Kidney tubule cell (primary cell): ENCODE measurements at places on chromosomes 5 and 9.

DNA sequence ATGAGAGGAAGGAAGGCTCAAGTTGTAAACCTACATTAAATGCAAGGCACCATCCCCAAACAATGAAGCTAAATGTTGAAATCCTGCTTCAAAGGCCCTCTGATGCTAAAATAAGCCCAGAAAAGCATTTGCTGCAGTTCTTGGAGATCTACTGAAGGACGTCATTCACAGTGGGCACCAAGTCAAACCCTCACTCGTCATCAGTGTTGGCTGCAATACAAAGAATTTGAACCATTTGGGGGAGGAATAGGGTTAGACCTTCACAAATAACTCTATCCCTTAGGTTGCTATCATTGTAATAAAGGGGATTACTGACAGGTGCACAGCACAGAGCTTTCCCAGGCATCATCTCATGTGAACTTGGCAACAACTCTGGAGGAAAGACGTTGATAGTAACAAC, 9.3 kb upstream of the MEGF9 start:
- DNase-seq: no peak

DNA sequence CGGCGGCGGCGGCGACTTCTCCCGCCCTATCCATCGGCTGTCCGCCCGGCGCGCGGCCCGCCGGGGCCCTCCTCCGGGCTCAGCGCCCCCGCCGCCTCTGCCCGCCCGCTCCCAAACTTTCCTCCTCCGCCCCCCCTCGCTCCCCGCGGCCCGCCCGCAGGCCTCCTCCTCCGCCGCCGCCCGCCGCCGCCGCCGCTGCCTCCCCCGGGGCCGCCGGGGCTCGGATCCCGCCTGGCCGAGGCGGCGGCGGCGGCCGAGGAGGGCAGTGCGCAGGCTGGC, 460 bp upstream of the PBX3 start:
- no peak for DNase-seq

DNA sequence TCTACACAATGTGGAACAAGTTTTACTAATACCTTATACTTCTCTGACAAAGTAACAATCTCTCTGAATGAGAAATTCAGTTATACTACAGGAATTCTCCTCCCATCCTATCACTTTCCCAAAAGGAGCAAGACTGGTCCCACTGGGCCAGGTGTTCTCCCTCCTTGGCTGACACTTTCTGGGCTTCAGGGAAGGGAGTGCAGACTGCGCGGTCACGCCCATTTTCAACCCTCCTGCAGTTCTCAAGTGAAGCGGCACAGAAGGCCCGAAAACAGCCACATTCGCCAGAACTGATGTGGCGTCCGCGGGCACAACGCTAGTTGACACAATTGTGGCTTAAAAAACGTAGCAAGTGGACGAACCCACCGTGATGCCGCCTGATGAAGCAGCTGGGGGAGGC, 603 bp downstream of the SAXO1 start:
- no peak for DNase-seq

DNA sequence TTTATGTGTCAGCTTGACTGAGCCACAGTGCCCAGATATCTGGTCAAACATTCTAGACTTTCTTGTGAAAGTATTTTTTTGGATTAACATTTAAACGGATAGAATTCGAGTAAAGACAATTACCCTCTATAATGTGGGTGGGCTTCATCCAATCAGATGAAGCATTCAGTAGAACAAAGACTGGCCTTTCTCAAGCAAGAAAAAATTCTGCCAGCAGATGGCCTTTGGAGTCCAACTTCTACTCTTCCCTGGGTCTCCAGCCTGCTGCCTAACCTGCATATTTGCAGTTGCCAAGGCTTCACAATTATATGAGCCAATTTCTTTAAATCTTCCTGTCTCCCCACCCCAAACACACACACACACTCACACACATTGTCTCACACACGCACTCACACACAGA, 86.4 kb downstream of the MED10 start:
- peak; percentile 21 for DNase-seq

DNA sequence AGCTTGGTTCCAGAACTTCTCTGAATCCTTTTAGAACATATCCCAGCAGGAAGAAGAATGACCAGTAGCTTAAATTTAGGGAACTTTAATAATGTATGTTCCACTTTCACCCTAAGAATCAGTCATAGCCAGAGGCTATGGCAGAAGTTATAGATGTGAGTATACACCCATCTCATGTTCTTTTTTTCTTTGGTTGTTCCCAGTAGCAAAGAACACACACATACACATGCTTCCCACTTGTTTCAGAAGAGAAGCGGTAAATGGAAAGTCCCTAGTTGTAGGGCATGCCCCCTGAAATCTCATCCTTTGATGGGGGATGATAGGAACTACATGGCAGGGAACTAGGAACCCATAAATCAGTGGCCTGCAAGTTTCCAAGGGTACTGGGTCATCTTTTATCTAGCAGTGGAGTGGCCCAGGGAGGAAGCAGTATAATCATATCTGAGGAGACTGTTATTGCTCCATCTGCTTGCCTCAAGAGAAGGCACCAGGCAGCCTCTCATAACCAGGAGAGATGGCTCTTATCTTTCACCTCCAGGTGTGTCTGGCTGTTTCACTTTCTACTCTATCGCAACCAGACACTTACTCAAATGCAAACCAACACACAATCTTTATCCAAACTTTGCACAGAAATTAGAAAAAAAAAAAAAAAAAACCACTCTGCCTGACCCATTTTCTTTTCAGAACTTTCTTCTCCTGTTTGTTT, 109.5 kb downstream of the SNCAIP start:
- DNase-seq: no peak

DNA sequence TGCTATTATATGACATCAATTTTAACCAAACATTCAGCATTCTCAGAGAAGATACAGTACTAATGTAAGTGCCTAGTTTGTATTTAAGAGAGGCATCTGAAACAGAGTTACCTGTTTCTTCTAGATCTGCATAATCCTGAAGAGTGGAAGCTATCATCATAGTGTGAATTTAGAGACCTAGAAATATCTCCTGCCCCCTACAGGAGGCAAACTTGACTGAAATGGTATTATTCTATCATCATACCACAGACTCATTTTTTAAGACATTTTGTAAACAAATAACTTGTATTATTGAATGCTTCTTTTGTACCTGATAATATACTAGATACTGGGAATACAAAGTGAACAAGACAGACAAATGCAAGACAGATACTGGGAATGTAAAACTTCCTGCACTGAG, 216.8 kb upstream of the RPS23 start:
- DNase-seq: peak; percentile 2

GRCh38 chr5:55568654-55569512, 34.1 kb upstream of the PLPP1 start:
- no peak for DNase-seq

- DNase-seq: no peak
Measured at GRCh38 chr9:129875181-129875611, 39.9 kb downstream of the USP20 start.

DNA sequence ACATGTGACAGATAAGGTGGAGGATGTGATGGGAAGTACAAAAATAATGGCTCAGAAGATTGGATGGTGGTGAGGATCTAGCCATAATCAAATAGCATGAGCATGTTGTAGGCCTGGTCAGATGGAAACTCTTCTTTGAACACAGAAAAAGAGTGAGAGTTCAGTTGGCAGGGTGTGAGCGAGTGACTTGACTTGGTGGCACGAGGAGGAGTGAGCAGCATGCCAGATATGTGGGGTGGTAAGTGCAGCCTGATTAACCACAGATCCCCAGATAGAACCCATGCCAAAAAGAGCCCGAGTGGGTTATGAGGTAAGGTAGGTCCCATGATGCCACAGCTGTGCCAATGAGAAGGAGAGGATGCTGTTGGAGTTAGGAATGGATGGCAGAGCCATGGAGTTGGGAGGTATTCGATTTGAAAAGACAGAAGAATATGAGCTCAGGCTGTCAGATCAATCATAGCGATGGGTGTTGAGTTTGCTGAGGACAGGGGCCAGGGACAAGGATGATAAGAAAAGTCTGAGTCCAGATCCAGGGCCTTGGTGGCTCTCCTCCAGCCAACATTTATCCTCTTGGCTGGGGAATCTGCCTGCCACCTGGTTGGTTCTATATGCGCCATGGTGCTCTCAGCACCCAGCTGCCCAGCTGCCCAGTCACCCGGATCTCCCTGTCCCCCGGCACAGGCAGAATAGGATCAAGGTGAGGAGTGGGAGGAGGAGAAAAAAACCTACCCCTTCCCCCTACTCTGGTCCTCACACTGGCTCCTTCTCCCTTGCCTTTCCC, 16.5 kb downstream of the GARNL3 start:
- DNase-seq: no peak

DNA sequence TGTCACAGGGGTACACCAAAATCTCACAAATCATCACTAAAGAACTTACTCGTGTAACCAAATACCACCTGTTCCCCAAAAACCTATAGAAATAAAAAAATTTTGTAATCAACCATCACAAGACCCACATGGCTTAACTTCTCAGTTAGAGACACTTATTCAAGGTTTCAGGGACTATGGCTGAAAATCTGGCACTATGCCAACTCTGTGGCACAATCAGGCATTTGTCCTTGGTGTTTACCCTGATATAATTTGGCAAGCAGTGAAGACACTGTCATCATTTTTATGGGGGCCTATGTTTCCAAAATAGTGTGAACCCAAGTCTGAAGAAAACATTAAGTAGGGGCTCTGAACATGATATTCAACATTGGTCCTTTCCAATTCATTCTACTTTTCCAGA, 59.0 kb downstream of the ZNF622 start:
- no peak for DNase-seq

GRCh38 chr5:177131352-177132135, 2.0 kb upstream of the NSD1 start:
- no peak for DNase-seq

- peak; percentile 57 for DNase-seq
Measured at GRCh38 chr9:38088006-38088925, 19.2 kb upstream of the SHB start.

DNA sequence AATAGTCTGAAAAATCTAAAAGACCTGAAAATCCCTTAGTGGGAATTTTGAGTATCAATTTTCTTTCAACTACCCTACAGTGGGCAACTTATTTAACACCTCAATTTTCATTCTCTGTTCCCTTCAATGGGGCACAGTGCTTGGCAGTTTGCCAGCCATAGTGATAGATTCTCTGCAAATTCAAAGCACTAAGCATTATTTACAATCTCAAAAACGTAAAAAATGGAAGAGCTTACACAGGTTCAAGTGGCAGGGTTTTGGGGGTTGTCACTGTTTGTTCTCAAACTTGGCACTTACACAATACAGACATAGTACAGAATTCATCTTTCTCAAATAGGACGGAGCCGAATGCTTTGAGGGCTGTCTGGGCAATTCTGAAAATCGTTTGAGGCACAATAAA, 515.0 kb downstream of the EFNA5 start:
- no peak for DNase-seq

- DNase-seq: no peak
Measured at GRCh38 chr5:6436715-6437331, 11.8 kb upstream of the UBE2QL1 start.

DNA sequence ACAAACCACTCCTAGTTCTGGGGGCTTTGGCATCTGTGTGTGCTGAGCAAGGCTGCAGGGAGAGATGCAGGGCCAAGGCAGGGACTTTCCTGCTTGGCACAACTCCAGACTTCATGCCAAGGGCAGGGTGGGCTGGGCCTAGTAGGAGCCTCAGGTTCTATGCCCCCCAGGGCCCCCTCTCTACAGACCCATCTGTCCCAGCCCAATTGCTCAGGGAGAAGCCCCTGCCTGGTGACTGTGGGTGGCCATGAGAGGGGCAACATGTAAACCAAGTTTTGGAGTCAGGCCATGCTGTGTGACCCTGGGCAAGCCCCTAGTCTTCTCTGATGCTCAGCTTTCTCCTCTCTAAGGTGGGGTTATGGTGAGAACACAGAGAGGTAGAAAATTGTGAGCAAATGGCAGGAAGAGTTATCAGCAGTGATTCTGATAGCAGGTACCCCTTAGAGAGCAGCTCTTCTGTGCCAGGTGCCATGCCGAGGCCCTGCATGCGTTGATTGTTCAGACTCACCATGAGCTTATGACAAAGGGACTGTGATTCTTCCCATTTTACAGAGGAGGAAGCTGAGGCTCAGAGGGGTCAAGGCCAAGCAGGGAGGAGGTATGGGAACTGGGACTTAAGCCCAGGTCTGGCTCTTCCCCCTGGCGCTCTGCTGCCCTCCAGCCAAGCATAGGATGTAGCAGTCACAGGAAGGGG, 5.2 kb downstream of the OLFML2A start:
- DNase-seq: no peak

- peak; percentile 49 for DNase-seq
Measured at GRCh38 chr9:85200726-85201404, 531.3 kb downstream of the NTRK2 start.

DNA sequence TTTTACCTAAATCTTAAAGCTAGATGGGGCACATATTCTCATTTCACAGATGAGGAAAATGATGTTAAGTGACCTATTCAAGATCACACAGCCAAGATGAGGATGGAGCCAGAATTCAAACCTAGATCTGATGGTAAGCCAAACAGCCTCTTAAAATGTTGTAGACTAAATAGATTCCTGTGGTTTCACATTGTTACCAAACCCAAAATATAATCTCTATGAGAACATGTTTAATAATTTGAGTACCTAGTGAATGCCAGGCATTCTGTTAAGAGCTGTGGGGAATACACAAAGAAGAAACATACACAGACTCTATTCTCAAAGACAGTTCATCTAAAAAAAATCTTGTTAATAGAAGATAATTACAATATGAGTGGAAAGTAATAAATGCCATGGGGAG, 25.2 kb downstream of the HOMER1 start:
- no peak for DNase-seq

- no peak for DNase-seq
Measured at GRCh38 chr5:42781584-42781983, 25.0 kb downstream of the CCDC152 start.

GRCh38 chr5:149831492-149831891, 101.4 kb downstream of the PPARGC1B start:
- peak; percentile 77 for DNase-seq

GRCh38 chr9:129851821-129852220, 16.6 kb downstream of the USP20 start:
- no peak for DNase-seq

DNA sequence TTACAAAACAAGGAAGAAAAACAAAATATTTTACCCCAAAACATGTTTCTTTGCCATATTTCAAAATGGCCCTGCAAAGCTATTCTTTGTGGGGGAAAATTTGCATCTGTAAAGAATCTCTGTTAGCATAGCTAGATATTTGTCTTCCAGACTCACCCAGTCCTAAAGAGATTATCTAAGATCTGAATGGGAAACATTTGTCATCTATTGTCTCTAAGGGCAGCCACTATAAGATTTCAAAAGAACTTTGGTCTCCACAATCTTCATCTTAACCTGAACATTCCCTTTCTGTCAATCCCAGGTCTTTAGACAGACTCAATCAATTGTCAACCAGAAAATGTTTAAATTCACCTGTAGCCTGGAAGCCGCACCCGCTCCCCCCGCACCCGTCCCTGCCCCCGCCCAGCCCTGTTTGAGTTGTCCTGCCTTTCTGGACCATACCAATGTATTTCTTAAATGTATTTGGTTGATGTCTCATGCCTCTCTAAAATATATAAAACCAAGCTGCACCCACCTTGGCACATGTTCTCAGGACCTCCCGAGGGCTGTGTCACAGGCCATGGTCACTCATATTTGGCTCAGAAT, 330.6 kb downstream of the RAB3C start:
- DNase-seq: no peak
